ENCODE measurements at places on chromosomes 7 and 10.

DNA sequence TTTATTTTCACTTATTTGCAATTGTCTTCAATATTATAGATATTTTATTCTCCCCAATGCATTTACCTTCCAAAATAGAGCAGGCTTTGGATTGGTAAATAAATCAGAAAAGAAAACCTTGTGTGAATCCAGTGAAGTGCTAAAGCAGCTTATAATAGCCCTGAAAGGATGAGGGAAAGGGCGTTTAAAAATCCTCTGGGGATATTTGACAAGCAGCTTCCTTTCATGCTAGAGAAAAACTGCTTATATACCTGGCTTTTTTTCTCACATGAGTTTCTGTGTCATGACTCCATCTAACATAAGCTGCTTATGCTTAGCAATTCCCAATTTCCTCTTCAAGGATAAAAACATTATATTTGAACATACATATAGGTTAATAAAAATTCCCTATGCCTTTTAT, 221.6 kb upstream of the SEMA3E start:
- DNase-seq = no peak

- DNase-seq = no peak
These were observed 149.3 kb downstream of the SH3PXD2A start for GRCh38 chr10:103706047-103706446.

DNA sequence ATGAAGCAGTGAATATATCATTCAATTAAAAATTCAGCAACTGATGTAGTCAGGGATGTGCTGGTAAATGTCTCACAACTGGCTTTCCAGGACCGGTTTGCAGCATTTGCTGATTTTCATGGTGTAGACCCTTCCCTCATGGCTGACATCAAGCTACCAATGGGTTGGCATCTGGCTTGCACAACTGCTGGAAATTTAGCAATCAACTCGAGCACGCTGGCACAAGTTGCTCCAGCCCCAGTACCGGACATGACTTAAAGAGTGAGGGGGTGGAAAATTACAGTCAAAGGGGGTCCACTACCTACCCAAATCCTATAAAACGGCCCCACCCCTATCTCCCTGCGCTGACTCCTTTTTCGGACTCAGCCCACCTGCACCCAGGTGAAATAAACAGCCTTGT, 198.4 kb upstream of the NRP1 start:
- no peak for DNase-seq

- DNase-seq = no peak
These were observed 164.6 kb downstream of the NEURL1 start for GRCh38 chr10:103658049-103658577.

DNA sequence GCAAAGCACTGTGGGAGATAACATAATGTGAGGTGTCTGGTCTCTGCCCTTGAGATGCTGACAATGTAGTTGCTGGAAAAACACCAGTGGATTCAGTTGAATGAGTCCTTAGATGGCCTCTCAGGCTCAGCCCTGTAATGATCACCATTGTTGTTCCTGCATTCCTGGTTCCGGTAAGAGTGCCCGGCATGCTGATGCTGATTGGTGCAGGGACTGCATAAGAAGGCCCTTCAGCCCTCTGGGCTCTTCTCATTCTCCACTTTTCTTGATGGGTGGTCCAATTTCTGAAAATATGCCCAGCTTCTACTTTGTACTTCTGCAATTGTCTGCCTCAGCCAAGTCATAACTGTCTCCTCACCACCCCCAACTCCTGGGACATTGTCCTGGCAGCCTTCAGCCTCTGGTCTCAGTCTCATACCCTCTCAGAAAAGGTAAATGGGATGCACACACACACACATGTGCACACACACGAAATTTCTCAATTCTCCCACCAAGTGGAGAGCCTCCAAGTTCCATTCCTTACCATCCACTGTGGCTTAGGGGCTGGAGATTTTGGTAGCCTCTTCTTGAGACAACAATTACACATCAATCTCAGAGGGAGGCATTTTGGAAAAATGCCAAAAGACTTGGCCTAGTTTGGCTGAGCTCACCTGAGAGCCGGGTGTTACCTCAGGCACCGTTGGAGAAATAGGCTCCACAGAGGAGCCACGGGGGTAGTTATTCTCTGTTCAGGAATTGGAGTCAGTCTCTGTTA, 314.9 kb downstream of the RPS24 start:
- no peak for DNase-seq

DNA sequence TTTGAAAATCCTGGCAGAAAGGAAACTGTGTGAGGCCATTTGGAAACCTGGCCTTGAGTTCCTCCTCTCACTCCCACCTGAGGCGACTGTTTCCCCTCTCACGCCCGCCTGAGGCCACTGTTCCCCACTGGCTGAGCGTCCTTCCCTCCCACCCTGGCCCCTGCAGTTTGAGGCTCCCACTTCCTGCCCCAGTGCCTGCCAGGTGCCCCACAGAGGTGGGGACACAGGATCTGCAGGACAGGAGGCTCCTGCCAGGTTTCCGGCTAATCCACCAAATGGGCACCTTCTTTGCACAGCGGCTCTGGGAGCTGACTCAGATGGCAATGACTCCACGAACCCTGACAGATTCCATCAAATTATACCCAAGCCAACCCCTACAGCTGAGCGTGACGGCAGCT, 24.3 kb upstream of the LARP4B start:
- no peak for DNase-seq

GRCh38 chr7:30093420-30093952, 41.3 kb upstream of the MTURN start:
- no peak for DNase-seq

- no peak for DNase-seq
These were observed 12.6 kb downstream of the TMEM176B start for GRCh38 chr7:150787321-150788281.

- DNase-seq = no peak
These were observed 979.1 kb upstream of the C7orf33 start for GRCh38 chr7:147611431-147611830.

DNA sequence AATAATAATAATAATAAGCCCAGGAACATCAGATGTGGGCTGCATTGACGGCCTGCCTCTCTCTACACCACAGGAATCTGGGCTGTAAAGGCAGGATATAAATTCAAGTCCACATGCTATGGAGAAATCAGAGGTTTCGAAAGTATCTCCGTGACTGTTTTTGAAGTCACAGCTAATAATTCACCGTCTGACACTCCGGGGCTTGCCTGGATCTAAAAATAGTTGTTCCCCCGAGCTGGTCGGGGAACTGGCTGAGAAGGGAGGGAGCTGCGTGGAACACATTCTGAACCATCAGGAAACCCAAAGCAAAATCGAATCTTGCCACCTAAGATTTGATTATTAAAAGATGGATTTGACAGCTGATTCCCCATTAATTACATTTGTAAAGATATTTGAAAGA, 35.4 kb downstream of the KLF6 start:
- no peak for DNase-seq

DNA sequence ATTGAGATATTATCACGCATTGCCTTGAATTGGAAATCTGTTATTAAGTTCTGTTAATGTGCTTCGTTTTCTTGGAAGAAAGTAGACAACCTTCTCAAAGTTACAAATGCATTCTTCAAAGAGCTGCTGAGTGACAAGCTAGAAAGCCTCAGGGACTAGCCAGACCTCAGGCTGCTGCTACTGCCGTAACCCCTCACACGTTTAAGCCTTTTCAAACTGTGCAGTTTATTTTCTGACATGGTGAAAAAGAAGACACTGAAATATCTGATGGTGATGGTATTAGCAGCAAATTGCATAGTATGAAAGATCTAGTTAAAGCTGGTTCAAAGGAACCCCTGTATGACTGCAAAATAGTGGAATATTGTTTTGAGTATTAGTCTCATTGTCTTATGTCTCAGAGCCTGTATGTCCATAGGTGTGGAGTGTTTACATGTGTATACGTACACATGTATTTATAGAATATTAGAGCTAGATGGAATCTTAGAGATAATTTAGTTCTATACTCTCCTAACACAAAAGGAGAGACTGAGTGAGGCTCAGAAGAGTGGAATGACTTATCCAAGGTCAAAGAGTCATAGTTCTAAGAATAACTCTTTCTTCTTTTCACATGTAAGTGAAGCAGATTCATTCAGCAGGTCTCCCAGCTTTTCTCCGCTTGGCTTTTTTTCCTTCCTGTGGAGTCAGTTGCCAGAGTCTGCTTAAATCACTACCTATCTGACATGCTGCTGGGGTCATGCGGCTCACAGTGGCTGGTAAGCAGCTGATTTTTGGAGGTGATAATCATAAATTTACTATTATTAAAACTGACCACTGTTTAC, 431.9 kb downstream of the PLXDC2 start:
- DNase-seq = no peak

GRCh38 chr7:85185424-85186082, 1.3 kb downstream of the SEMA3D start:
- no peak for DNase-seq

DNA sequence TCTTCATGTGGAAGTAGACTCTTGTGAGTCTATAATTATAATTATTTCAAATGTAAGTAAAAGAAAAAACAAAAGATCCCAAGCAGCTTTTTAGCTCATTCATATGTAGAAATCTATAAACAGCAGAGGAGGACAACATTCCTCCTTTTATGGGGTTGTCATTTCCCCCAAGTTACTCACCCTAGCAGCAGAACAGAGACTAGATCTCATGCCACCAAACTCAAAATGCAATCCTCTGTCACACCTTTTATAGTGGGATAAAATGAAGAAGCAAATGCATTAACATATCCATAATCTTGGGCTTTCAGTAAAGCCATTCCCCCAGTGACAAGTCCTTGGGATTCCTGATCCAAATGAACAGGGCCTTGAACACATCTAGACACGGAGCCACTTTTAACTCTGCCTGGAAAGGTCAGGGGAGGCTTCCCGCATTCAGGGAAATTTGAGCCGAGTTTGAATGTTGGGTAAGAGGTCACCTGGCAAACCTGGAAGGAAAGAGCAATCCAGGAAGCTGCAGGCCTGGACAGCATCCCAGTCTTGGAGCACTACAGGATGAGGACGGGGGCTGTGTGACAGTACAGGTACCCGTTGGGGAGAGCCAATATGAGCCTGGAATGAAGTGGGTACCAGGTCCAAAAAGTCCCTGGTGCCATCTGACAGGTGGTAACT, 76.4 kb downstream of the DOCK4 start:
- no peak for DNase-seq

GRCh38 chr7:147188467-147188866, 1071.9 kb downstream of the CNTNAP2 start:
- DNase-seq = no peak

GRCh38 chr7:11750191-11750590, 81.8 kb downstream of the THSD7A start:
- DNase-seq = no peak

DNA sequence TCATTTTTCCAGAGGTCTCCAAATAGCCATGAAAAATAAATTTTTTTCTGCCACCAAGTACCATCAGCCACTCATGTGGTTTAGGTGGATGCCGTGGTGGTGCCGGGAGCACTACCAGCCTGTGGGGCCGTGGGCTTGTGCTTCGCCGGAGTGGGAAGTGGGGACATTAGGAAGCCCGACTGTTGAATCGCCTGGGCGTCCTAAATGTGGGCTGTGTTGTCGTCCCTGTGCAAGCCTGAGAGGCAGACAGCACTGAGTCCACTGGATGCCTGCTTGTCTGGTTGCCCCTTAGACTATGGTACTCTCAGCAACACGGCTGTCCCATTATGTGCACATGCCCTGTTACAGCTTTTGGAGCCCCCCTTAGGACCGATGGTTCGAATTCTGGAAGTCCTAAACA, 59.9 kb downstream of the MGMT start:
- no peak for DNase-seq

DNA sequence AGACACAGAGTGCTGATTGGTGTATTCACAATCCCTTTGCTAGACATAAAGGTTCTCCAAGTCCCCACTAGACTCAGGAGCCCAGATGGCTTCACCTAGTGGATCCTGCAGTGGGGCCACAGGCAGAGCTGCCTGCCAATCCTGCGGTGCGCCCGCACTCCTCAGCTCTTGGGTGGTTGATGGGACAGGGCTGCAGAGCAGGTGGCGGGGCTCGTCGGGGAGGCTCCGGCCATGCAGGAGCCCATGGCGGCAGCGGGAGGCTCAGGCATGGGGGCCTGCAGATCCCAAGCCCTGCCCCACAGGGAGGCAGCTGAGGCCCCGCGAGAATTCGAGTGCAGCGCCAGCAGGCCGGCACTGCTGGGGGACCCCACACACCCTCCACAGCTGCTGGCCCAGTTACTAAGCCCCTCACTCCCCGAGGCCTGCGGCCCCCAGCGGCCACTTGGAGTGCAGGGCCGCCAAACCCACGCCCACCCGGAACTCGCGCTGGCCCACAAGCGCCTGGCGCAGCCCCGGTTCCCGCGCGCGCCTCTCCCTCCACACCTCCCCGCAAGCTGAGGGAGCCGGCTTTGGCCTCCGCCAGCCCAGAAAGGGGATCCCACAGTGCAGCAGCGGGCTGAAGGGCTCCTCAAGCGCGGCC, 7.7 kb upstream of the BET1 start:
- no peak for DNase-seq
